ENCODE measurements at places on chromosomes 4 and X.

GRCh38 chr4:167475951-167476350, 241.7 kb upstream of the SPOCK3 start:
- no peak for DNase-seq

- DNase-seq, result no peak
Measured at GRCh38 chr4:32597354-32597753, 1877.2 kb downstream of the PCDH7 start.

DNA sequence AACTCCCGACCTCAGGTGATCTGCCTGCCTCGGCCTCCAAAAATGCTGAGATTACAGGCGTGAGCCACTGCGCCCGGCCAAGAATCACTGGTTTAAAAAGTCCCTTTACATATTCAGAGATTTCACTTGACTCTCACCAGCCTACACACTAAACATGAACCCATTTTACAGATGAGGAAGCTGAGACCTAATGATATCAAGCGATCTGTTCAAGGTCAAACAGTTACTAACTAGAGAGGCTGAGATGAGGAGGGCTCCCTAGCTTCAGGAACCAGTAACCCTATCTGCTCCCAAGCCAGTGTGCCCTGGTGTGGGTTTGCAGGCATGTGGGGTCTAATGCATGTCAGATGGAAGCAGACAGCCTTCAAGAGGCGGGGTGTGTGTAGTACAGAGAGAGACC, 59.6 kb upstream of the AFAP1 start:
- DNase-seq, result no peak

DNA sequence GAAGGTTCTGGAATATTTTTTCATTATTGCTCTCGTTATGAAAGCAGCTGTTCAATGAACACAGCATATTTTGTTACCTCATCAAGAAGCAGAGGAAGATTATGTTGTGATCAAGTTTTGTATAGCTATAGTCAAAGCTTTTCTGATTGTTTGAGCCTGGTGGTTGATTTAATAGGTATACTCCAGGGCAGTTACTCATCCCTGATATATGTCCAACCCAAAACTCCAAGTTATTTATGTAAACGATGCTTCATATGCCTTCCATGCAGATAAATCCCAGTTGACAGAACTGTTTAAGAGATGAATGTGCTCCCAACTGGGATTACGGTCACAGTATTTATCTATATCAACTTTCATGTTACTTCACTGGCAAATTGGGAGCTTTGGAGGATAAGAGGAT, 19.1 kb downstream of the NAA11 start:
- no peak for DNase-seq

- no peak for DNase-seq
Measured at GRCh38 chrX:15349046-15349445, 13.7 kb upstream of the PIGA start.

GRCh38 chr4:41044165-41044564, 170.2 kb downstream of the APBB2 start:
- DNase-seq, result no peak

- DNase-seq, result peak; percentile 21
Measured at GRCh38 chrX:9464435-9465371, at the start of gene TBL1X. Gene TBL1X, plus strand, starts transcription at chrX:9465058. Its CDS starts 188,529 bp downstream, at chrX:9653587.

- DNase-seq, result no peak
Measured at GRCh38 chr4:53541577-53542206, 49.6 kb downstream of the LNX1 start.

GRCh38 chrX:11781133-11781532, 23.1 kb downstream of the MSL3 start:
- DNase-seq, result no peak

DNA sequence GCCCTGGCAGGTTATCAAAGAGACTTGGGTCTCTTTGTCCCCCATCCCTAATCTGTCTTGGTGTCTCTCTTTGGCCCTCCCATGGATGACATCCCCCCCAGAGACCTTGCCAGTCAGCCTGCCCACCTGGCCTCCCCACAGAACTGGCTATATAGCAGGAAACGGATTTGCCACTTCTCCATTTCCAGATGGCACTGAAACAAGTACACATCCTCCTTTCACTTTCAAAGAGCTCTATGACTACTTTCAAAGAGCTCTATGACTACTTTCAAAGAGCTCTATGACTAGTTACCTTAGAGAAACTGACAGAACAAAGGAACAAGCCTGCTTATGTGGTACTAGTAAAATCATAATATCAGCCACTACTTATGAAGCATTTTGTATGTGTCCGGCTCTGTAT, 175.3 kb downstream of the MAML3 start:
- no peak for DNase-seq

GRCh38 chr4:156815717-156816359, 155.8 kb downstream of the PDGFC start:
- DNase-seq, result no peak

DNA sequence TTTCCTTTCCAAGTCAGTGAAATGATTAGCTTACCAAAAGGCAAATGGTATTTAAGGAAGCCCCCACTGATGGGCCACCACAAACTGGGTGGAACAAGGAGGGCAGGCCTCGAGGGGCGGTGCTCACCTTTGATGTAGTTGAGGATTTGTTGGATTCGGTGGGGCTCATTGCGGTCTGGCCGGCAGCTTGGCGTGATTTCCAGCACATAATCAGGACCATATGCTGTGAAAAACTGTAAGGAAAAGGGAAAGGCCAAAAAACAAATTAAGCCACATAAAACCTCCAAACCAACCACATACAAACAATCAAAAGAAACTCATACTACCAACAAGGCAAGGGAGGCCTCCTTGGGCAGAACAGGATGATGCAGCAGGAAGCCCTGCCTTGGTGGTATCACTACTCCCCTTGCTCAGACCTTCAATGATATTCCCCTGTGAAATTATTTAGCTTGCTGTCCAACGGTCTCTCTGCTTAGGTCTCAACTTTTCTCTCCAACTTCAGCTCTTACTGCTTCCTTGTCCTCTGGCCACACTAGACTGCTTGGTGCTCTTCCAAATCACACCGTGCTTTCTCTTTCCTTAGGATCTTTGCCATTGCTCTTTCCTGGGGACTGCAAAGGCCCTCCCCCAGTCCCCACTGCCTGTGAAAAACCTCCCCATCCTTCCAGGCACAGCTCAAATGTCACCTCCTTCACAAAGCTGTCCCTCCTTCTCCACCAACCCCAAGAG, 46.1 kb upstream of the CITED1 start:
- no peak for DNase-seq

DNA sequence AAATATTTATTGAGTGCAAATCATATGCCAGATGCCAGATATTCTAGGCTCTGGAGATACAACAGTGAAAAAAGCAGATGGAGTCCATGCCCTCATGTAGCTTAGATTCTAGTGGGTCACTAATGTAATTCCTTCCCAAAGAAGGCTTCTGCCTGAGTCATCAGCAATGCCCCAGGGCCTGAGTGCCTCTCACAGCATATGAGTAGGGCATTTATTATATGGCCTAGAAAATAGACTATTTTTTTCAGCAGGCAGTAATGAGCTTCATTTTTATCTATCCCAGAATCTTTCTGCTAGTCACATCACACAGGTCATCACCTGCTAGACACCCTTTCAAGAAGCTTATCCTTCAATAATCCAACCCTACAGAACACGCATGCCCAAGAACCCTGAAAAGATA, 22.3 kb downstream of the TMEM31 start:
- DNase-seq, result no peak

DNA sequence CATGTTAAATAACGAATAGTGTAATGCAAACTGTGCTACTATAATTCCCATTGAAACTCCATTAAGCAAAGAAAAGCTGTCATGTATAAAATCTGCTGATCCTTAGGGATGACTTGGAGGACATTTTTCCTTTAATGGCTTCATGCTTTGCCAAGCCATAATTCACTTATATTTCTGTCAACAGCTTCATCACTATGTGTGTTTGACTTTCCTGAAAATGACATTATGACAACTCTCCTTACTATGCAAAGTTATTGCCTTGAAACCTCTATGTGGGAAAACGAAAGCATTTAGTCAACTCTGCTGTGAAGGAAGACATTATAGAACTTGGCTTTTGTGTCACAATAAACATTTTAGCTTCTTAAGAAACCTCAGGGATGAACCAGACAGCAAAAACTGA, 210.5 kb downstream of the GRXCR1 start:
- DNase-seq, result no peak

GRCh38 chr4:186642998-186643397, 80.7 kb downstream of the FAT1 start:
- DNase-seq, result no peak

DNA sequence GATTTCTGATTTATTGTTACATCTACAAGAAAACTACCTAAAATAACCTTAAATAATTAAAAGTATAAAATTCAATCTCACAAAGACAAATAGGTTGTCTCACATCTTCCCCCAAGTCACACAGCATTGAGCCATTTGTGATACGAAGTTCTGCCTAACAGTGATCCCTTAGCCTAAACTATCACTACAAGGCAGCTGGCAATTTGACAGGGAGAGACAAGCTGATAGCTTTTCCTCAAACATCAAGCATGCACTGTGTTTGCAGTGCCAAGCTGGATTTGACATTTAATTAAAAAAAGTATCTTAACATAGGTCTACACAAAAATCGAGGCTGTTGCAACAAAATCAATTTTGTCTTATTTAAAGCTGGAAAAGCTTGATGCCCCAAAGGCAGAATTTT, 464.7 kb upstream of the TRAM1L1 start:
- DNase-seq, result no peak

DNA sequence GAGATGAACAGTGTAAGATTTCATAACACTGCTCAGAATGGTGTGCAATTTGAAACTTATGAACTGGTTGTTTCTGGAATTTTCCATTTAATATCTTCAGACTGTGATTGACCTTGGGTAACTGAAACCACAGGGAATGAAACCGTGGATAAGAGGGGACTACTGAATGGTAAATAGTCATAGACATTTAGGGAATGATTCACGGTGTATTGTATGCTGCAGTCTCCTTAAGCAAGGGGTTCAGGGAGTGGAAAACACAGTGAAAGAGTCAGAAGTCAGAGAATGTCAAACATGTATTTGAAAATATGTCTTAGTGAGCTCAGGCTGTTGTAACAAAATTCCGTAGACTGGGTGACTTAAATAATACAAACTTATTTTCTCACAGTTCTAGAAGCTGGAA, 398.2 kb upstream of the DIPK2B start:
- no peak for DNase-seq

GRCh38 chr4:1239950-1240307, 9.0 kb downstream of the CTBP1 start:
- DNase-seq, result no peak

GRCh38 chr4:150828159-150828558, 186.9 kb downstream of the LRBA start:
- no peak for DNase-seq
